ENCODE measurements at places on chromosomes 11 and 22. TPM values are rescaled to one million over a fixed set of nuclear protein-coding genes. Genes with fewer than 3 reads are reported as not detected.

ACR gene
- not detected for total RNA-seq

MN1 gene
- total RNA-seq, result 23.0 TPM

CHRDL2 gene
- not detected for total RNA-seq

EHF gene
- total RNA-seq, result not detected

GRCh38 chr11:57539342-57539741 is 1.9 kb downstream of the SMTNL1 start:
- no peak for DNase-seq

DNA sequence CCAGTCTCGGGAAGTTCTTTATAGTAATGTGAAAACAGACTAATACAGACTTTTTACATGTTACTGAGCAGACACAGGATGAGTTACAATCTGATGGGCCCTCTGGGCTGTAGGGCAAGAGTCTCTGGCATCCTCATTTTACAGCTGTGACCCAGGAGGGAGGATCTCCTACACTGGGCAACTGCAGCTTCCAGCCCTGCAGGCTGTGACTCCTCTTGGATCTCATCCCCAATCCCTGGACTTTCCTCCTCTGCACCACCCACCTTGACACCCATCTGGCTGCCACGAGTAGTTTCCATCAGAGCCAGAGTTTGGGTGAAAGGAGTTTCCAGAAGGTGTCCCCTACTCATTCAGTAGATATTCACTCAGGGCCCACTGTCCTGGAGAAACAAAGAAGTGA is 48.9 kb upstream of the MYEOV start:
- no peak for DNase-seq

- no peak for DNase-seq
These were observed 28.4 kb upstream of the TTC12 start for GRCh38 chr11:113286009-113286408.

DNA sequence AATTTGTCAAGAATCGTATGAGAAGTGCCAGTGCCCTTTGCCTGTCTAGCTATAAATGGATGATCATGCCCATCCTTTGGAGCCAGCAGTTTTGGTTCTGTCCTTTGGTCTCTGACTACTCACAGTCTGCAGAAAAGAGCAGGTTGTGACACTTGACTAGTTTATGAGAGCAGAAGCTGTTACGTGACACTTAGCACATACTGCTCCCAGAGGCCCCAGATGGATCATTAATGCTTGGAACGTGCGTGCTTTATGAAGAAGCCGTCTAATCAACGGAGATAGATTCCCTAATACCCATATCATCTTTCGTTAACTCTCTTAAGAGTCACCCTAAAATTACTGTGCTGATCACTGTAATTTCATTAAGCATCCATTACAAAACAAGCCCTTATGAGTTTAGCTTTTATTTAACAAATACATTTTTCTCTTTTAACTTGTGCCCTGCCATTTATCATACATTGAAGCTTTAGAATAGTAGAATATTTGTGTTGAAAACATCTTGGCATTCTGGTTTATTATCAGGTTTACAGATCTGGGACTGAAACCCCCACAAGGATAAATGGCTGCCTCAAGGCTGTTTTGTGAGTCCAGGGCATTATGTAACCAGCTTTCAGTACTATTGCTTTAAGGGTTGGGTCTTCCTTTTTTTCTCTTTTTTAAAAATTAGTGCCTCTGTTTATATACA is 47.0 kb upstream of the ADORA2A start:
- DNase-seq, result no peak

GRCh38 chr11:29131055-29131454 is 885.8 kb downstream of the KCNA4 start:
- no peak for DNase-seq

- no peak for DNase-seq
These were observed 6.3 kb upstream of the PIWIL4 start for GRCh38 chr11:94560834-94561233.

DNA sequence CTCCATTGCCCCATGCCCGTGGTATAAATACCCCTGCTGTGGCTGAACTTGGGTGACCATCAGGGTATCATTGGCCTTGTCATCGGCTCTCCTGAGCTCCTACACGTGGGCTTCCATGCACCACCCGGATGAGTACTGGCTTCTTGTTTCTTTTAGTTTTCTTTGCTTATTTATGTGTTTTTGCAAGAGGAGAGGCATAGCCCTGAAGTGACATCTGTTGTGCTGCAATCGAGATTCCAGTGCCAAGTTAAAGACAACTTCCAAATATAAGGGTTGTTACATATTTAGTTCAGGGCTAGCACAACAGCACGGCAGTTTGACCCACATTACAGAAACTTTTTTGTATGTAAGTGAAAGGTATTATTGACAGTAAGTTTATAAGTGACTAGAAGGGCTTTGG is 1087.1 kb downstream of the TBC1D22A start:
- DNase-seq, result no peak
